Coronary artery (tissue), 2 donors: ENCODE measurements at places on chromosomes 4 and X.

- no peak for DNase-seq
These were observed 72.1 kb downstream of the PRSS12 start for GRCh38 chr4:118280501-118281218.

GRCh38 chr4:147821555-147821954, 89.7 kb downstream of the ARHGAP10 start:
- DNase-seq = no peak

- no peak for DNase-seq
These were observed 12.3 kb downstream of the PDGFC start for GRCh38 chr4:156959298-156959702.

DNA sequence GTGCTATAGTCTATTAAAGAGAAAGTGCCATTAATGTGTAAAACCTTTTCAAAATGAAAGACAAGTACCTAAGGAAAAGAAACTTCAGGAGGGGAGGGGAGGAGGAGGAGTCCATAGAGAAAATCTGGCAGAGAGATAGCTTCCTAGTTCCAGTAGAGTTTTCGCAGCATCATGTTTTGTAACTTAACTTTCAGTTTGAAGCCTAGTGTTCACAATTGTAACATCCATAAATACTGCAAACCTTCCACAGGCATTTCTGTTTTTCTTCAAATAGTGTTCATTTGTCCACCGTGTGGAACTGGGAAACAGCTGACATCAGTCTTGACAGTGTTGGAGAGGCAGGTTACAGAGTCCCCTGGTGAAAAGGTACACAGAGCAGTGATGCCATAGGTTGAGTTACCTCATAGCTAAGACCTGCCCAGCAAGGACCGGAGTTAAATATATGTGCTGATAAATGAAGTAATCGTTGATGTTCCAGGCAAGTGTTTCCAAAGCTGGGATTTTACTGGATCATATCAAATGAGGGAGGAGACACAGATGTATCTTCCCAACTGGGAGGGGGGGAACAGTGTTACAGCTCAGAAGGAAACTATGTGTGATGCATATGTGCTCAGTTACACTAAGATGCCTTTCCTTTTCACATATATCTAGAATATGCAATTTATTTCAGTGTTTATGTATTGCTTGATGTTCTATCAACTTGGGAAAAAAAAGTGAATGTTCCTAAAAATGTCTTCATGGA, 369.5 kb upstream of the FAM241A start:
- DNase-seq = no peak

DNA sequence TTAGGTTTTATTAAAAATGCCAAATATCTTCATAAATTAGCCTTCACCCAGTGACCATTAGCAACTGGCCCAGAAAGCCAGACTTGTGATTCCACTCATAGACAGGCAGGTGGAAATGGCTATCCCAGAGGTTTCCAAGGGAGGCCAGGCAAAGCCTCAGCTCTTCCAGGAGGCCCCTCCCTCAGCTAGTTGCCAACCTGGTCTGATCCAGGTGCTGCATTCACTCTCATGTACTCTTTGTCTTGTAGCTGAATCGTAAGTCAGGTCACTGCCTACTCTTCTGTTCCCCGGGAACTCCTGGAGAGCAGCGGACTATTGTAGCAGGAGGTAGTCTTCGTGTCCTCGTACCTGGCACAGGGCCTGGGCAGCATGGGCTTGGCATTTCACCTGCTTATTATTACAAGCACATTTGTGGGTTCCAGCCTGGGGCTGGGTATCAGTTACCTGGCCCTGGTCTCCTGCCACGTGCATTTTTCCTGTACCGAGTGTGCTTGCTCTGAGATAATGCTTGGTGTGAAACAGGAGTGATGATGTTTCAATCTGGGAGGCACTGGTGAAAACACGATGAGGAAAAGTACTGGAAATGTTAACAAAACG, 101.6 kb downstream of the FAM193A start:
- DNase-seq = no peak

GRCh38 chr4:17126321-17126966, 228.0 kb upstream of the LDB2 start:
- no peak for DNase-seq

DNA sequence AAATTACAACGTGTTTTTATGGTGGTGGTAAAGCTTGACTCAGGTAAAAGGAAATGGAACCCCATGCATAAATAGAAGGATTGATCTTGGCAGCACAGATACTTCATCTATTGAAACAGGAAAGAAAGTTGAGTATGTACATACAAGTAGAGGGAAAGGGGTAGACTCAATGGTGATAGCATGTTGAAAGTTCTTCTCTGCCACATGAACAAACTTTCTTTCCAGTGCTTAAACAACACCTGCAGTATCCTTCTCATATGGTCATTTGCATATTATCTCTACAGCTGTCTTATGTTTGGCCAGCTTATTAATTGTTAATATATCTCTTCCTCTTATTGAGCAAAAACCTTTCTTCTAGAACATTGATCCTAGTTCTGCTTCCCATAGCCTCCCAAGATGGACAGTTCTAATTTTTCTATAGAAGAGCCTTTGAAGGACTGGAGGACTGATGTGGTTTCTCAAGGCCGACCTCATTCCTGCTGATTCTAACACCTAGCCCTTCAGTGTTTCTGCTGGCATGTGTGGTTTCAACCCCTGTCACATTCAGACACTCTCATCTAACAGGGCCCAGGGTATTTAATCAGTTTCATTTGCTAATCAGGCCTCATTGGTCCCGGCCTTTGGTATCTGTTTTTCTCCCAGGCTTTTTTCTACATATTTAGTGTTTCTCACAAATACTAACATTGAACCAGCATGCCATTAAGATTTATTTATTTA, 108.1 kb upstream of the SPRY1 start:
- no peak for DNase-seq

DNA sequence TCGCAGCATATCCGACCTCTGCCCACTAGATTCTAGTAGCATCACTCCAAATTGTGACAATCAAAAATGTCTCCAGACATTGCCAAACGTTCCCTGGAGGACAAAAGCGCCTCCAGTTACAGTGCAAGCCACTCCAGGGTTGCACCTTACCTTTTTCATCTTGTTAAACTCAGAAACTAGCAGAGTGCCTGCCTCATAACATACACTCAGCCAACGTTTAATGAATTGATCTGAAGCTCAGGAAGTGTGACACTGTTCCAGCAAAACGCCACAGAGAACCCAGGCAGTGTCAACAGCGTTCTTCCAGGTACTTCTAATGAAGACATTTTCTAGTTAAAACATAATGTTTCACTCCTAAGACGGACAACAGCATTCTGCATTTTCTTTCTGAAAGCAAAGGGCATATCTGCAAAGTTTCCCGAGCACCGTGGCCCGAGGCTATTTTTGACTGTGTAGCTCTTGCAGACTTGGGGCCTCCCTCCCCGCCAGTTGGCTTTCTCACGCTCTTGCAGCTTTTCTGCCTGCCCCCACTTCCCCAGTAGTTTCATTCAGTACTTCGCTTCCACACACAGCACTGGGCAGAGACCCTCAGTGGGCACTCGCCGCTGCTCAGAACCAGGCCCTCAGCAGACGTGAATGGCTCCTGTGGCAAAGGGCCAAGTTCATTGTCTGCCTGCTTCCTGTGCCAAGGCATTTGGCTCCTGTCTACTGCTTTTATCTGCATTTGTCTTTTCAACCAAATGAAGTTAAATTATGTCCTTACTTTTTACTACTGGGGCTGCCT, 133.4 kb upstream of the TTC29 start:
- no peak for DNase-seq

- peak; percentile 67 for DNase-seq
These were observed 24.1 kb downstream of the NAT8L start for GRCh38 chr4:2083116-2083825.

DNA sequence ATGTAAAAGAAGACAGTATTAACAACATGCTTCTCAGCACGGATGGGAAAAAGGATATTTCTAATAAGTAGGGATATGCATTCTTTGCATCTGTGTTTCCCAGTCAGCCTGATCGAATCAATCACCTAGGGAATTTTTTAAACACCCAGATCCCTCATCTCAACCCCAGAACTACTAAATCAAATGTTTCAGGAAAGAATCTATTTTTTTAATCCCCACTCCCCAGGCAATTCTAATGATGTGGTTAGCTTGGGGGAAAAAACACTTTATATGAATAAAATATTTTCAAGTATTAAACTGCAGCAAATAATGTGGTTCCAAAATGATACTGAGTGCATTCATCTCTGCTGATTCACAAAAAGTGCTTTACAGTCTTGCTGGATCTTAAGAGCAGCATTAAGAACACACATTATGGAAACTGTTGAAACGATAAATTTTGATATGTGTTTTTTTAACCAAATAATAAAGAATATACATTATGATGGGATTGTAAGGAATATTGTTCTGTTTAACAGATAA, 68.7 kb upstream of the GUCY1A1 start:
- no peak for DNase-seq

GRCh38 chr4:45580334-45580733, 543.5 kb downstream of the GABRG1 start:
- DNase-seq = no peak

GRCh38 chrX:17472424-17472823, 97.4 kb downstream of the NHS start:
- DNase-seq = no peak

- no peak for DNase-seq
These were observed 108.0 kb downstream of the ITM2A start for GRCh38 chrX:79259073-79259689.
